Neural progenitor cell (in vitro differentiated cells): ENCODE measurements at places on chromosomes 5 and 9. TPM values are rescaled to one million over a fixed set of nuclear protein-coding genes. Genes with fewer than 3 reads are reported as not detected.
A peak's percentile ranks its signal among the peaks of the same experiment; 100 is the strongest.

DNA sequence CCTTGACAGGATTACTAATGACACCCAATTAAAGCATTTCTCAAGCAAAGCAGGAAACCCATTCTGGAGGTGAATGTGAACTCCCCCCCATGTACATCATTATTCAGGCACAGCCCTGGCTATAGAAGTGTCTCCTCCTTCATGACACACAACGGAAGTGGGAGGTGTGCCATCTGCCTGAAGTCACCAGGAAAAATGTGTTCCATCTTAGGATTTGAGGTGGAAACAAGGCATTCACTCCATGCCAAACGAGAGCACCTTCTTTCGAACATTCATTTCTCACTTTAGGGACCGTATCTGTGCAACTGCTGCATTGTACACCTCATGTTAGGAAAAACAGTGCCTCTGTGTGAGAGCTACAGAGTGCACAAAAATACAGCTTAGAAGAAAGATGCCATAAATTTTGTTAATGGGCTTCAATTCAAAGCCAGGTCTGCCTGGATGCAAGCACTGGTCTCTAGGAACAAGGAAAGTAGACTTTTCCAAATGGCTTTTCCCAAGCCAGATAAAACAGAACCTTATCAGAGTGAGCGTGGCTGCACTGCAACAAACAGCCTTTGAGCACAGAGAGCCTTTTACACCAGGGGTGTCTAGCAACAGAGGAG is 19.4 kb downstream of the GOLM1 start:
- DNase-seq: no peak

GRCh38 chr9:125325826-125326225 is 64.2 kb downstream of the GAPVD1 start:
- no peak for DNase-seq

GRCh38 chr9:131697097-131697496 is 42.8 kb downstream of the RAPGEF1 start:
- no peak for DNase-seq

- no peak for DNase-seq
These were observed 273.1 kb downstream of the ARHGEF28 start for GRCh38 chr5:73899055-73899454.

DNA sequence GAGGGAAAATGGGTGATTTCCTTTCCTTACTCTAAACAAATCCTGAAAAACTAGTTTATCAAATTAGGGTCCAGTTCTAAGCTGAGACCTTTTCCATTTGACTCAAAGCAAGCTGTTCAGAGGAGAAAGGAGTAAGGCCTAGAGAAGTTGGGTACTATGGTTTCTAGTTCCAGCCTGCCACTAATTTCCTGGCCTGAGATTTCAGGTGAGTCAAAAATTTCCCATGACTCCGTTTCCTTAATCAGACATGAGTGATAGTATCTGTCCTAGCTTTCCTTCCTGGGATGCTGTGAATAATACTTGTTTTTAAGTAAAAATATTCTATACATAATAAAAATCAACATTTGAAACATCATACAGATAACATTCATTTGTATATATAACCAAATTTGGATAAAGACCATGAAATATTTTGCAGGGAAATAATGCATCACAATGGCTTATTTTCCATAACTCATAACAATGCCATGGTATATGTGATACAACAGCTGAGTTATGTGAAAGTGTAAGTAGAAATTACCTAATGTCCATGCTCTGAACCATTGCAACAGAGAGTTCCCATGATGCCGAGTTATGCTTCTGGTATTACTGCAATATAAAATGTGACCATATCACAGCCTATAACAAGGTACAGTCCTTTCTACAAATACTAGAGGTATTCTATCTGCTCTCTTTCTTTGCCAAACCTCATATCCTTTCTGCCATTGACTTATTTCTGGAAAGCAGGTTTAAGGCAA is 142.7 kb downstream of the MLLT3 start:
- DNase-seq: no peak

DNA sequence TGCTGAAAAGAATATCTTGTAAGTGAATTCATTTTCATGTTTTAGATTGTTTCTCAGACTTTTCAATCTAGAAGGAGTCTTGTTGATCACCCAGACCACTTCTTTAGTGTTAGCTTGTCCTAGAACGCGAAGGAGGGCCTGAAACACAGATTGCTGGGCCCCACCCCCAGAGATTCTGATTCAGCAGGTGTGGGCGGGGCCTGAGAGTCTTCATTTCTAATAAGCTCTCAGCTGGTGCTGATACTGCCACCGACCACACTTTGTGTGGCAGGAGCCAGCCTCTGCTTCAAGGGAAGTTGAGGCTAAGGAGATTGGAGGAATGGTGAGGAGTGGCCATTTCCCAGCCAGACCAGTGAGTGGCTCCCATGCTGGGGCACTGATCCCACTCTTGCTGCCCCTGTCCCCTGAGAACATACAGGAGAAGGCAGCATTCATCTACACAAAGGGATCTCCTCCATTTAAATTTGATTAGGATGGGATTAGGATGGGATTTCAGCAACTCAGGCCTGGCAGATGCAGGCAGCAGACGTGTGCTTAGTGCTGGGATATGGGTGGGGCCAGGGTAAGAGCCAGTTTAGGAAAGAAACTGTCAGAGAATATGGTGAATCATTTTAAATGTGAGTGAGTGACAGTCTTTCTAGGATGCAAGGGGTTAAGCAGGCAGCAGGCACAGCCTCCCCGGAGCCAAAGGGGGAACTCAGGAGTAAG is 35.9 kb downstream of the ZNF618 start:
- peak; percentile 40 for DNase-seq

GRCh38 chr5:172373680-172374079 is 80.6 kb downstream of the SH3PXD2B start:
- no peak for DNase-seq

GRCh38 chr5:32159328-32160072 is 14.6 kb downstream of the GOLPH3 start:
- DNase-seq: no peak

DNA sequence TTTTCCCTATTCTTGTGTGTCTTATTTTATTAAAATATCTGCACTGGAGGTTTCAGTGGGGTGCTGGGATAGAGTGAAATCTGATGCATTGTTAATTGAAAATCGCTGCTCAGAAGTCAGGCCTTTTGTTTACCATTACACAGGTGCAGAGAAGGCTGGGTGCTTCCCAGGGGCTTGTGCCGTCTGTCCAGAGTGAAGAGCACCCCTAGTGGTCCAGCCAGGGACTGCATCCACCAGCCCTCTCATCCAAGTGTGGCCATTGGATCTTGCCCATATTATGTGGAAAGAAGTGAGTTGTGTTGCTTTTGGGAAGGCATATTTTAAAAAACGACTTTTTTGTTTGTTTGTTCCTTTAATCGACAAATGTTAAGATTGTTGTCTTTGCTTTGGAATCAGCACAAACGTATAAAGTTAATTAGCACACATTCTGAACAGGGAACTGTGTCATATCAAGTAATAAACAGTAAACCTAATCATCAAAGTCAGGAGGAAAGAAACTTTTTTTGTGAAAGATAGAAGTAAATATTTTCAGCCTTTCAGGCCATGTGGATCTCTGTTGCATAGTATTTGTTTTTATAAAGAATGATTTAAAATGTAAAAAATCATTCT is 315.6 kb downstream of the MTRR start:
- DNase-seq: peak; percentile 70

DNA sequence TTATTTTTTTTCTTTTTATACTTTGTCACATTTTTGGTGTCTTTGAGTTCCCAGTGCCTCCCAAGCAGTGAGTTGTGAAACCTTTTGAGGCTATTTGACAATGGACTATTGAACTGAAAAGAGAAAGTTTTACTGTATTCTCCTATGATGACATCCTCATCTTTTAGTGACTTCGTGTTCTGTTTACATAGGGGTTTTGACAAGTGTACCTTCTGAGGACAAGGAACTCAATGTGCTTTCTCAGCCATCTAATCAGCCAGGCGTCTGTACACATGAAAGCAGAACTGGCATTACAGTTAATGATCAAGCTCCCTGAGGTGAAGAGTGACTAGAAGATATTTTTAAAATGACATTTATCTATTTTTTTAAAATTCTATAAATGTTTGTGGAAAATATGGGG is 175.5 kb downstream of the ANXA1 start:
- DNase-seq: no peak

GRCh38 chr5:40957048-40957447 is 47.8 kb downstream of the C7 start:
- DNase-seq: no peak

GRCh38 chr5:10264604-10265003 is 14.5 kb downstream of the CCT5 start:
- no peak for DNase-seq

DNA sequence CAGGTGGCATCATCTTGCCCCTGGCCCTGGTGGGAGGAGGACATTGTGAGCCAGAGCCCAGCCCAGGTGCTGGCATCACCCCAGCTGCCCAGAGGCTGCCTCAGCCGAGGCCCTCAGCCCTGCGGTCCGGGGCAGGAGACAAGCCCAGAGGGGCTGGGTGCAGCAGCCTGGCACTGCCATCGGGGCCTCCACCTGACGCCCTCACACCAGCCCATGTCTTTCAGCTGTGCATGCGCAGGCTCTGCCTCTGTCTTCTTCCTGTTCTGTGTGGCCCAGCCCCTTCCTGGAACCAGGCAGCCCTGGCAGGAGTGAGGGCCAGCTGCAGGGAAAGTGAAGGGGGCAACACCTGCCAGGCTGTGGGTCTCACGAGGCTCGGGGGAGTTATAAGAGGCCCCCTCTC is 4.8 kb upstream of the CEL start:
- DNase-seq: no peak

DNA sequence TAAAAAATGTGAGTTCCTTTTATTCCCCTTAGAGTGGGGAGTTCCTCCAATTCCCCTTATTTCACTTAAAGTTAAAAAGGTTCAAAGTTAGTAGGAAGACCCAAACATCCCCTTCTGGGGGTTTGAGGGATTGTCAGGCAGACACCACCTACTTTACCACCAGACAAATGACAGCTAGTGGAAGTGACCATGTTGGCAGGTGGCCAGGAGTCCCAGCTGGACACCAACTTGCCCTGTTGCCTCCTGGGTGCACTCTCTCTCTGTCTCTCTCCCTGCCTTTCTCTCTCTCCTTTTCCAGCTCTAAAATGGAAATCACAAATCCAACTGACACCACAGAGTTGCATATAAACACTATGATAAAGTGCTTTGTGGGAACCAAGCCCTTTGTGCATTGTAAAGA is 307.7 kb upstream of the TLE4 start:
- DNase-seq: no peak

- no peak for DNase-seq
These were observed 83.9 kb downstream of the NR2F1-AS1 start for GRCh38 chr5:93497096-93497495.

- DNase-seq: peak; percentile 81
These were observed 187.5 kb downstream of the TMEM38B start for GRCh38 chr9:105881654-105882349.

- no peak for DNase-seq
These were observed 16.1 kb upstream of the ZNF462 start for GRCh38 chr9:106846857-106847256.

GRCh38 chr9:129885670-129886106 is 50.4 kb downstream of the USP20 start:
- peak; percentile 92 for DNase-seq

- no peak for DNase-seq
These were observed 164.9 kb upstream of the SLC27A6 start for GRCh38 chr5:128800377-128800776.

DNA sequence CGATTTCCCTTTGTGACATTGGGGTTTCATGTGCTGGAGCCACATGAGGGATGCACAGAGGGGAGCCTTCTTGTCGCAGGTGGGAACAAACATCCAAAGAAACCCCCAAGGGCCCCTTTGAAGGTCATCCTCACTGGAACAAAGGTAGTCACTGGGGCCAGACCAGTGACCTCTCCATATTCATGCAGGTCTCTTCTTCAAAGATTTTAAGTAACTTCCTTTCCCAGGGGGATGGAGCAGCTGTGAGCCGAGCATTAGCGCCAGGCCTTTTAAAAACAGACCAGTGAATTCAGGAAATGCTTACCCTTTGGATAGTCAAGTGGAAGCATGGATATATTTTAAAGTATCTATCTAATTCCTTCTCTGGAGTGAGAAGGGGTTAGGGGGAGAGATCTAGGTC is 33.0 kb downstream of the DAPK1 start:
- no peak for DNase-seq

GARIN3 gene
- total RNA-seq: not detected in 2 replicates

GFI1B gene
- 0.28 TPM in 1 of 2 replicates, not detected in the other for total RNA-seq

GLDC gene
- 81.6 and 100 TPM in 2 replicates for total RNA-seq

FSTL4 gene
- 0.95 and 2.3 TPM in 2 replicates for total RNA-seq

G3BP1 gene
- total RNA-seq: 212 and 304 TPM in 2 replicates

ANKS6 gene
- 16.0 and 44.3 TPM in 2 replicates for total RNA-seq
